Brain microvascular endothelial cell (primary cell): ENCODE measurements at places on chromosomes 3 and 15.

GRCh38 chr3:177973241-177973840 is 562.9 kb upstream of the KCNMB2 start:
- DNase-seq, result peak; percentile 40

- DNase-seq, result peak; percentile 78
Measured at GRCh38 chr3:50567386-50568167, at the start of gene C3orf18. TSS of gene C3orf18 (minus strand) at chr3:50567747. CDS start at chr3:50565699, 2,048 bp downstream.

DNA sequence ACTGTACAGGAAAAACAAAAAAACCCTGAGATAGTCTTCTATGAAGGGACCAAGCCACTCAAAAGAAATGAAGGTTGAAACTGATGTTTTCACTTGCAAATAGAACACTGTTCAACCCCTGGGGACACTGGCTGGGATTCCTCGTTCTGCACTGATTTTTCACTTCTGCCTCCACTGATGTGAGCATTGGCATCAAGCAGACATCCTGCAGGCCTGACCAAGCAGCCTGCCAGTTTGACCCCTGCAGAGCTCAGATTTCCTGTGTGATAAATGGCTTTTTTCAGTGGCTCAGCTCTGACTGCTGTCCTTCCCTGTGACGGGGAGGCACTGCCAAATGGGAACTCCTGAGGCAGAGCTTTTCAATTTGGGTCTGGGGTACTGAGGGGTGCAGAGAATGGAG is 50.0 kb downstream of the RASGRP1 start:
- no peak for DNase-seq

DNA sequence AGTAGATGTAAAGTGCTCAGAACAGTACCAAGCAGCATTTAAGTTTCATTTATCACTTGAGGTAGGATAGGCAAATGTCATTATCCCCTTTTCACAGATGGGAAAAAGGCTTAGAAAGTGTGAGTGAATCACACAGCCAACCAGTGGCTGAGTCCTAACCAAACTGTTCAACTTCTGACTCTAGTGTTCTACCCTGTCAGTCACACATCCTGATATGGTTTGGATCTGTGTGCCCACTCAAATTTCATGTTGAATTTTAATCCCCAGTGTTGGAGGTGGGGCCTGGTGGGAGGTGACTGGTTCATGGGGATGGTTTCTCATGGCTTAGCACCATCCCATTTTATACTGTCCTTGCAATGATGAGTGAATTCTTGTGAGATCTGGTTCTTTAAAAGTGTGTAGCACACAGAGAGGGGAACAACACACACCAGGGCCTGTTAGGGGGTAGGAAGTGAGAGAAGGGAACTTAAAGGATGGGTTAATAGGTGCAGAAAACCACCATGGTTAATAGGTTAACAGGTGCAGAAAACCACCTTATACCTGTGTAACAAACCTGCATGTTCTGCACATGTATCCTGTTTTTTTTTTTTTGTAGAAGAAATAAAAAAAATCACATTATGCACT is 304.7 kb downstream of the SUCLG2 start:
- DNase-seq, result peak; percentile 68

- no peak for DNase-seq
Measured at GRCh38 chr3:126147147-126147931, 33.0 kb downstream of the ALDH1L1 start.

- no peak for DNase-seq
Measured at GRCh38 chr3:42024591-42025351, 62.9 kb upstream of the ULK4 start.

DNA sequence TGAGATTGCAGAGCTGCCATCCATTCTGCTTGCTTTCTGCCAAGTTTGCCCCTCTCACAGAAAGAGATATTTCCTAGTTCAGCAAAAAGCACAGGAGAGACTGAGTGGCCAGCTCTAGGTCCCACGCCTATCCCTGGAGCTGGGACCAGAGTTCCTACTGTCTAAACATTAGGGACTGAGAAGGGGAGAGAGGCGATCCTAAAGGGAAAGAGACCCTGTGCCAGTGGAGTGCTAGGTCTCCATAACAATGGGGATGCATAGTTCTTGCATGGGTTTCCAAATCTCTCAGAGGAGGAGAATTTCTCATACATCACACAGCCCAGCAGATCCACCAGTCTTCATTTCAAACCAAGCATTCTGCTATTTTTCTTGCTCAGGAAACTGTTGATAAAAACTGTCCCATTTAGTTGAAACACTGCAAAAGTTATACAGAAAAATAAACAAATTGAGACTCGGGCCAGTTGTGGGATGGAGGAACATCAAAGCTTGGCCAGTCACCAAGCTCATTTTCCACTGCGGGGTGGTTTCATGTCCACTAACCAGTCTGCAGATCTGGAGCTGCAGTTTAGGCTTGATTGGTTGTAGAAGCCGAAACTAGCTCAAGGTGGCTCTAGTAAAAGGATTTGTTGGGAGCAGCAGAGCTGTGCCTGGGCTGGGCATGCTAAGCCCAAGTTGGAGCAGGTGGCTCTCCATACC is 62.7 kb downstream of the EEFSEC start:
- no peak for DNase-seq

GRCh38 chr3:72181251-72181650 is 396.3 kb upstream of the PROK2 start:
- DNase-seq, result no peak
